AG10803 (cell line): ENCODE measurements at places on chromosomes 11 and 22.

- no peak for DNase-seq
Observed at GRCh38 chr11:19350160-19350559, 109.4 kb upstream of the E2F8 start.

DNA sequence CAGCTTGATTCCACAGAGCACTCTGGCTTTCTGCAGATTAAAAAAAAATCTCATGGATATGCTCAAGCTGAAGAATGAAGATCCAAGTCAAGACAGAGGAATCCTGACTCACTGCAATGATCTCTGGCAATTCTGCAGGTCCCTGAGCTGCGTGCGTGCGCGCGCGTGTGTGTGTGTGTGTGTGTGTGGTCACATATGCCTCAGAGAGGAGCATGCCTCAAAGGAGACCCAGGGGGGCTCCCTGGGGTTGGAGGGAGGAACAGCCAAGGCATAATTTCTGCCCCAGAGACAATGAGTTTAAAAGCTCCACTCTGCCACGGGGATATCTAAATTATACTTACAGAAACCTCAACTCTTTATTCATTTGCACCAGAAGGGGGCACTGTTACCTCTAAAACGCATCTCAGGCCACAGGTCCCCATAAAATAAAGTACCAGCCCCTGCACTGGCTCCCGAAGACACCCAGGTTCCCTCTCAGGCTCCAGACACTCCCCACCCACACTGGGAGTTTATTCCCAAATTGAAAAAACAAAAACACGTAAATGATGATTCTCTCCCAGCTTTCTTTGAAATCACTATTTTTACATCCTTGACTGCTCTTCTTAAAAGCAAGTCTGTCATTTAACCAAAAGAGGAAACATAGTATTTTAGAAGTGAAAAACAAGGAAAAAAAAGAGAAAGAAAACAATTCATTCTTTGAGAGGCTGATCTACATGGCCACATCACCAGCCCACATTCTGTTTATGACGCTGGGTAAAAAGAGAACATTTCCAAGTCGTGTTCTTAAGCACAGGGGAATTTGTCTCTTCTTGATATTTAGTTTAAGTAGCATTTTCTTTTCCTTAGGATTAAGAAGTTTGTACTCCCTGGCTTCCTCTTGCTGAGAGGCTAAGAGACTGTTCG is 401.0 kb downstream of the LARGE1 start:
- peak; percentile 84 for DNase-seq

DNA sequence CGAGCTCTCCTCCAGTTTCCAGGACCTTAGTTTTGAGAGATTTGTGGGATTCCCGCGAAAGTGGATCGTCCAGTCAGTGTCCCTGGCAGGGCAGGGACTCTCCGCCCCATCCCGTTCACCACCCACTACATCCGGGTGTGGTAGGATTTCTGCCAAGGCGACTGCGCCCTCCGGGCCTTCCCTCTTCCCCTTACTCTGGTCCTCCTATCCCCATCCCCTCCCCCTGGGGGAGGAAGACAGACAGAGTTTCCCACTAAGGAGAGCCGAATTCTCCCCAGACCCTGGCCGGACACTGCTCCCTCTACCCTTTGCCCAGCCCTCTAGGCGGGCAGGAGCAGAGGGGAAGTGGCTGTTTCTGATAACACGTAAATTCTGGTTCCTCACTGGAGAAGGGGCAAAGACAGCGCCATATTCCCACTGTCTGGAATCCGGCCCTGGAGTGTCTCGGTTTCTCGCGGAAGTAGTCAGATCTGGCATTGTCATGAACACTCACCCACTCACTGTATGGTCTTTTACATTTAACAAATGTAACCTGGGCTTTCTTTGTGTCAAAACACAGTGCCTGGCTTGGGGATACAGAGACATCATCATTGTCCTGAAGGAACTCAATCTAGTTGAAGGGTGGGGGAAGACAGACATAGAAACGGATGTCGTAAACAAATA is 1.1 kb upstream of the NECTIN1 start:
- DNase-seq = peak; percentile 63

DNA sequence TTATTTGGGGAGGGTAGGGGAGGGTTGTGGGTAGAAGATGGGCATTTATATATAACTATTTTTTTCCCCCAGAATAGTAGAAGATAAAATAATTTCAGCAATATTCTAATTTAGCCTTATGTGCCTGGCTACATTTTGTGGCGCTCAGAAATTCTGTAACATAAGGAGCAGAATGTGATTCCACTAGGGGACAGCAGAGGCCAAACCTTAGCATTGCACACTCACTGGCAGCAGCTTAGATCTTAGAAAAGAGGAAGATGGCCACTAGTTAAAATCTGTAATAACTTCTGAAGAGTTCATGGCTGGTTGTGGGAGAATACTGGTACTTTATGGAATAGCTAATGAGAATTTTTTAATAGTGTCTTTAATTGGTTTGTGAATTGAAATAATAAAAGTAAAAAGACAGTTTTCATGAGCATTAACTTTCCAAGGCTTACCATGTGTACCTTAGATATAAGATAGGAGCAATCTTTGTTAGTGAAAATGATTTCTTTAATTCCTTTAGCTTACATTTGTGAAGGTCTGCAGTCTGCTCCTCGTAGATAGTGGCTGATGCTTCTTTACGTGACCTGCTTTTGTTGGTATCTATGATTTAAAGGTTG is 33.1 kb downstream of the DDX10 start:
- peak; percentile 80 for DNase-seq

GRCh38 chr11:76115555-76115954 is 90.7 kb downstream of the WNT11 start:
- DNase-seq = no peak

GRCh38 chr11:60919956-60920355 is 4.3 kb upstream of the TMEM132A start:
- DNase-seq = no peak

GRCh38 chr22:49203859-49204598 is 623.6 kb downstream of the BRD1 start:
- no peak for DNase-seq

DNA sequence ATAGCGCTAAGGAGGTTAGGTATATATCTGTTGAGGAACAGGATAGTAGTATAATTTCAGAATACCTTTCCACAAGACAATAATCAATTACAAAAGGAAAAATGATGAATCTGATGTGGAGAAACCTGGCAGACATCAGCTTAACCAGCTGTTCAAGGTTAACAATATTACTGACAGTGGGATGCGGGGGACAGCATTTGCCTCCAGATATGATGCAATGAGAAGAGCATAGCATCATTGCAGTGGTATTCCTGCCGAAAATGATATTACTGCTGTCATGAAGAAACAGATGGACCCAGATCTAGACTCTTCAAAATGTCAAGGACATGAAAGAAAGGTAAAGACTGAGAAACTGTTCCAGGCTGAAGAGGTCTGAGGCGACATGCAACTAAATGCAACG is 49.7 kb downstream of the RBFOX2 start:
- peak; percentile 40 for DNase-seq

- peak; percentile 80 for DNase-seq
Observed at GRCh38 chr11:99325847-99326246, 305.1 kb downstream of the CNTN5 start.

DNA sequence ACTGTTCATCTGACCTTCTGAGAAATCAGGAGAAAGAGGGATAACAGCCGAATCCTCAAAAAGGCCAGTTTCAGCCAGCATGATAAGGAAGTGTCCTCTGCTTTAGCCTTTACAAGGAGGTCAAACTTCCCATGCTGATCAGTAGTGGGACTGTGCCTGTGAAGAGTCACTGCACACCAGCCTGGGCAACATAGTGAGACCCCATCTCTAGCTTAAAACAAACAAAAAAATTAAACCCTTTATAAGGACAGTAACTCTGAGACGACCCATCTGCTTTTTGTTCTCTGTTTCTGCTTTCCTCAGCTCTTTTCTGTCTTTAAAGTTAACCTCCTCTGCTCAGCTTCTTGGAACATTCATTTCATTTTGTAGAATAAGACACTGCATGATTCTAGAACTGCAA is 49.7 kb downstream of the SCGB1A1 start:
- no peak for DNase-seq

DNA sequence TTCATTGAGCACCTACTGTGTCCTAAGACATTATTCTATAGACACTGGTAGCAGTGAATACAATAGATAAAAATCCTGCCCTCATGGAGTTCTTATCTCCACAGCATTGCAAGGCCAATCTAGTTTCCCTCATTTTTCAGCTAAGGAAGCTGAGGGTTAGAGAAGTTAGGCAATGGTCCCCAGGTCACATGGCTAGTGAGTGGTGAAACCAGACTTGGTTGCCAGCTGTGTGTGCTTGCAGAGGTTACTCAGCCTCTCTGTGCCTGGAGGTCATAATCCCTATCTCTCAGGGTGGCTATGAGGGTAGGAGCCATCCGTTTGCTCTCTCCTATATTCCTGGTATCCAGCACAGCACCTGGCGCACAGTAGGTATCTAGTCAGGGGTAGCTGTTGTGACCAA is 147.7 kb upstream of the SEZ6L start:
- no peak for DNase-seq

DNA sequence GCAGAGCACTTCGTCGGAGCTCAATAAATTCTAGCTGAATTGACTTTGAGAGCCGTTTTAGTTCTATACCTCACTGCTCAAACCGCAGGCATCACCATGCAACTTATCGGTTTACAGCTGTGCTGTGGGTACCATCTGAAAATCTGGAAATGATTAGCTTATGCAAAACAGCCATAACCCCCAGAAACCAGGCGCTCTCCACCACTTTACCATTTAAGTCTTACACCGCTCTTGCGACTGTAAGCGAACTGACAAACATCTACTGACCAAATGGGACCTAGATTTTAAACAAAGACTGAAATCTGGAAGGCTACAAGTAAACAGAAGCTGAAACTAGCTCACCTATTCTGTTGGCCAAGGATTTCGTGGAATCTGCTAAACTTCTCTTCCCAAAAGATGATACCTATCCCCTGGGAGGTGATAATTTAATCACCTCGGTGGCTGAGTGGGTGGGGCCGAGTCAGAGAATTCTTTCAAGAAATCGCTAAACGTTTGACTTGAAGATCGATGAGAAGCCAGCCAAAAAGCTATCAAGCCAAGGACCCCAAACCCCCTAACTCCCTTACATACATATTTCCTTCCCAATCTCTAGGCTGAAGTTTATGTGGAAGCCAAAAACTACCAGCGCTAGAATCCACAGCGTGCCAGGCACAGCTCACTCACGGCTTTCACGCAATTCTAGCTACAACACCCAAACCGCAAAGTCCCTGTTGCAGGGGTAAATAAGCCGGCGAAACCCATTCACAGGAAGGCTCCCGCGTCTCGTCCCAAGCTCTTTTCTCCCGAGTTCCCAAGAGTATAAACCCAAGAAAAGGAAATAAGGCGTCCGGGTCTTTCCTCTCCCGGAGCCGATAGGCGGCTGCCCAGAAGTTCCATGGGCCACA is 644 bp downstream of the SPTY2D1 start:
- peak; percentile 64 for DNase-seq

- DNase-seq = no peak
Observed at GRCh38 chr11:60280412-60280811, at the start of gene MS4A4A. Gene MS4A4A (plus strand): TSS chr11:60280666. CDS start chr11:60280676, 10 bp downstream.

- no peak for DNase-seq
Observed at GRCh38 chr11:134476435-134477021, 64.5 kb upstream of the B3GAT1 start.

DNA sequence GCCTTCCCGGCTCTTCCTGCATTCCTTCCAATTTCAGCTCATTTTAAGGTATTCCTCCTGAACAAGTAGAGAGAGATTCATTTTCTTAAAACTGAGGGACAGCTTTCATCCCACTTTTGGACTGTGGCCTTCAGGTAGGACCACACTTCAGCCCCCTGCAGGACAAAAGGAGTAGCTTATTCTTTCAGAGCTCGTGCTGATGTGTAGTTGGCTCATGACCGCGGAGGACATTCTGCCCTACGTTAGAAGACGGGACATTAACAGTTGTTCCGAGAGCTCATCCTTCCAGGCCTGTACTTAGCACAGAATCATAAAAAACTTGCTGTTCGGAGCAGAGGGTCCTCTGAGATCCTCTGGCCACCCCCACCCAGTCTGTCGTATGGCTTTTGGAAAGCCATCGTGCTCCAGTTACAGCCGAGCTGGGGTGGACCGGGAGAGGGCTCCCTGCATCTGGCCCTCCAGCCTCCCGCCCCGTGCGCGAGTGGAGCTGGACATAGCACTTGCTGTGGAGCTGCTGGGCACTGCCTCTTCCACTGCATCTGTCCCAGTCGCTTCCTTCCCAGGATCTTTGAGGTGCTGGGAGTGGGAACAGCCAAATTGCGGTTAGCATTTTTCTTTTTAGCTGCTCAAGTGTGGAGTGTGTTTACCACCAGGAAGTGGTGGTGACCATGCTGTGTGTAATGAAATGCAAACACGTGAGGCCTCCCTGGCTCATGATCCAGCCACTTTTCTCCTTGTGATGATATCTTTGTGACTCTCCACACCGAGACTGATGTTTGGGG is 250.3 kb downstream of the TBC1D22A start:
- DNase-seq = peak; percentile 53

- DNase-seq = peak; percentile 15
Observed at GRCh38 chr11:128776424-128777284, 82.8 kb downstream of the FLI1 start.

DNA sequence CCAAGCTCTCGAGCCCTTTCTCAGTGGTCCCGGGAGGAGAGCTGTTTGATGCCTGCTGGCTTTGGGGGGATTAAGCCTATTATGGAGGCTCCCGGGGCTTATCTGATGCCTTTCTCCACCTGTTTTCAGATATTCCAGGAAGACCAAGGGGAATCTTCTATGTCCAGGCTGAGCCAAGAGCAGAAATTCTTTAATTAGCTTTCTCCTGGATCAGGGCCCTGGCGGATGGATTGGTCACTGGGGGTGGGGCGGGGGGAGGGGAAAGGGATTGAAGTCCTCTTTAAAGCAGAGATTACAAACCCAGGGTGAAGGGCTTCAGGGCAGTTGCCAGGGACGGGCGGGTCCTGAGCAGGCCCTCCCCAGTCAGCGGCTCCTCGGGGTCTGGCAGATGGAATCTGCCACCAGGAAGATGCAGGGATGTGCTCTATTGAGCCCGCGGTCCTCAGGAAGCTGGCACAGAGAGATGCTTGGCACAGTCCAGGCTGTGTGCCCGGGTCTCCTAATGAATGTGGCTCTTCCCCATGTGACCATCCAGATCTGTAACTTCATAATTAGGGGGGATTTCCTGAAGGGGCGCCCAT is 33.6 kb downstream of the MACROD1 start:
- DNase-seq = no peak

DNA sequence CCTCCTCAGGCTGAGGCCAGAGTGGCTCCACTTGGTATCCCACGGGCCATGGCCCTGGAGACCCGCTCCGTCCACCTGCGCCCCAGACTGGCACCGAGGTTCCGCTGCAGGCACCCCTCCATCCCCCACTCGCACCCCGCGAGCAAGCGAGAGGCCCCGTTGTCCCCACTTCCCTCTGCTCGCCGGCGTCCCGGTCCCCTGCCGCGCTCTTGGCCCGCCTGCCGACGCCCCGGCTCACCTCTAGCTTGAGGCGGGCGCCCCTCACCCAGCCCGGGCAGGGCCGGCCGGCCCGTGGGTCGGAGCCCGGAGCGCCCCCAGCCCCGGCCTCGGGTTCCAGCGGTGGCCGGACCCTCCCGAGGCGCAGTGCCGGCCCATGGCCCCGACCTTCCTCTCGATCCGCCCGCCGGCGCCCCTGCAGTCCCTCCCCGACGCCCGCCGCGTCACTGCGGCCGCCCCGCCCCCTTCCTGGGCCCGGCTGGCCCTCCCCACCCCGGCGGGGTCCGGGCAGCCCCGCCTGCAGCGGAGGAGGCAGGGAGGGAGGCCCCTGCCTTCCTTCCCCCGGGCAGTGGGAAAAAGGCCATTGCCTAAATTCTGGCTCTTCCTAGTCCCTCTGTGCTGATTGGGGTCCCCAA is at the start of gene PITPNM1:
Gene PITPNM1 (minus strand): TSS at position 414 of the 632 bp plus-strand sequence. CDS start 1,183 bp downstream, outside the sequence.
- DNase-seq = peak; percentile 29

- DNase-seq = peak; percentile 35
Observed at GRCh38 chr22:36395915-36396314, 8.1 kb upstream of the MYH9 start.
